ENCODE measurements at places on chromosomes 3 and 15.

GRCh38 chr15:100308213-100308600 lies 33.6 kb downstream of the ADAMTS17 start:
- DNase-seq: no peak

DNA sequence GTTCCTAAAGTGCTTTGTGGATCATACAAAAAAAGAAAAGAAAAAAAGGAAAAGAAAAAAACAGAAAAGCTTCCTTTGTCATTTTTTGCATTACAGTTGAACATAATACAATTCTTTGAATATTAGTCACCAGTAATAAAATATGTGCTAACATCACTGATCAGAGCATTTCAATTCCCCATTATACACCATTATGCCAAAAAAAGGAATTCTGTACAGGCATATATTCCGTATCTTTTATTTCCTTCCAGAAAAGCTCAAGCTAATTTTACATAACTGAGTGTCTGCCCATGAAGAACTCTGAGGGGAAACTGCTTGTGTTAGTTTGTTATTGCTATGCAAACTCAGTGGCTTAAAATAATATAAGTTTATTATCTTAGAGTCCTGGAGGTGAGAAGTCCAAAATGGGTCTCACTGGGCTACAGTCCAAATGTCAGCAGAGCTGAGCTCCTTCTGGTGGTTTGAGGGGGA lies 377.9 kb downstream of the GAP43 start:
- DNase-seq: no peak

GRCh38 chr3:72517336-72517735 lies 330.9 kb downstream of the SHQ1 start:
- no peak for DNase-seq

DNA sequence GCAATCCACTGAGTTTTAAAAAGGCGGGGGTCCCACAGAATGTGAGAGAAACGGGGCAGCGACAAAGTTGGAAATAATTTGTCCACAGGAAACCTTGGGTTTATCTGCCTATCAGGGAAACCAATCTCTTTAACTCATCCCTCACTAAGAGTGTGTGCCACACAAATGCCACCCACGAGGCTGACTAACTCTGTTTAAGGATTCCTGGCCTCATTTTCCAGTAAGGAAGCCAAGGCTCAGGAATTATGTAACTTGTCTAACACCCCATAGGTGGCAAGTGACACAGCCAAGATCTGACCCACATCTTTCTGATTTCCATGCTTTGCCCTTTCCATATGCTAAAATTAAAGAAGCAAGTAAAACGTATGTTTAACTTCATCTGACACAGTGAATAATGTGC lies 263.2 kb downstream of the CNTN3 start:
- DNase-seq: no peak

- no peak for DNase-seq
Observed at GRCh38 chr15:63827113-63827512, 6.6 kb downstream of the HERC1 start.
